Endothelial cell of coronary artery (primary cell): ENCODE measurements at places on chromosomes 11 and 22. TPM values are rescaled to one million over a fixed set of nuclear protein-coding genes. Genes with fewer than 3 reads are reported as not detected.

The MS4A12 gene
- total RNA-seq, result not detected in 2 replicates

The SCGB2A2 gene
- not detected in 2 replicates for total RNA-seq

The RBFOX2 gene
- 128 and 132 TPM in 2 replicates for total RNA-seq

The IFITM10 gene
- total RNA-seq, result 0.09 and 0.56 TPM in 2 replicates

The POU2AF1 gene
- not detected in 2 replicates for total RNA-seq

The OR2AG1 gene
- not detected in 2 replicates for total RNA-seq

The BDNF gene
- 2.7 and 16.0 TPM in 2 replicates for total RNA-seq

The UBQLNL gene
- under 0.01 TPM in 1 of 2 replicates, not detected in the other for total RNA-seq

The CTNND1 gene
- total RNA-seq, result 184 and 247 TPM in 2 replicates

The OR2AT4 gene
- not detected in 2 replicates for total RNA-seq

The CRYBB3 gene
- total RNA-seq, result not detected in 2 replicates

The MYRF gene
- total RNA-seq, result 0.27 and 4.0 TPM in 2 replicates

The CCDC87 gene
- total RNA-seq, result 0.18 and 0.28 TPM in 2 replicates

The OSM gene
- not detected in 2 replicates for total RNA-seq

The OR5A1 gene
- total RNA-seq, result not detected in 2 replicates

The INPP5J gene
- 0.27 and 0.47 TPM in 2 replicates for total RNA-seq

The PLAAT4 gene
- total RNA-seq, result 0.81 and 2.9 TPM in 2 replicates

The RCOR2 gene
- total RNA-seq, result 0.36 and 0.47 TPM in 2 replicates

The DAGLA gene
- total RNA-seq, result 1.4 and 1.6 TPM in 2 replicates

The SF1 gene
- 65.3 and 107 TPM in 2 replicates for total RNA-seq

The ME3 gene
- 42.2 and 52.7 TPM in 2 replicates for total RNA-seq

The MUC15 gene
- total RNA-seq, result not detected in 2 replicates

The KRTAP5-9 gene
- not detected in 2 replicates for total RNA-seq

The CYB5R3 gene
- 29.7 and 63.5 TPM in 2 replicates for total RNA-seq

The TSGA10IP gene
- under 0.01 TPM in 1 of 2 replicates, not detected in the other for total RNA-seq

The TRIM48 gene
- not detected in 2 replicates for total RNA-seq

The ENTHD1 gene
- total RNA-seq, result not detected in 2 replicates

The CDC45 gene
- 12.5 and 35.9 TPM in 2 replicates for total RNA-seq

The C11orf16 gene
- not detected in 2 replicates for total RNA-seq

The OR52A1 gene
- not detected in 2 replicates for total RNA-seq

The NAV2 gene
- 7.8 and 13.8 TPM in 2 replicates for total RNA-seq

The MLC1 gene
- total RNA-seq, result 0.09 TPM in 1 of 2 replicates, not detected in the other

The FGF19 gene
- total RNA-seq, result not detected in 2 replicates
